Hindlimb muscle (tissue), 1 donor: ENCODE measurements at places on chromosomes 4 and X.

GRCh38 chr4:124178449-124179021, 534.0 kb downstream of the ANKRD50 start:
- DNase-seq = no peak

DNA sequence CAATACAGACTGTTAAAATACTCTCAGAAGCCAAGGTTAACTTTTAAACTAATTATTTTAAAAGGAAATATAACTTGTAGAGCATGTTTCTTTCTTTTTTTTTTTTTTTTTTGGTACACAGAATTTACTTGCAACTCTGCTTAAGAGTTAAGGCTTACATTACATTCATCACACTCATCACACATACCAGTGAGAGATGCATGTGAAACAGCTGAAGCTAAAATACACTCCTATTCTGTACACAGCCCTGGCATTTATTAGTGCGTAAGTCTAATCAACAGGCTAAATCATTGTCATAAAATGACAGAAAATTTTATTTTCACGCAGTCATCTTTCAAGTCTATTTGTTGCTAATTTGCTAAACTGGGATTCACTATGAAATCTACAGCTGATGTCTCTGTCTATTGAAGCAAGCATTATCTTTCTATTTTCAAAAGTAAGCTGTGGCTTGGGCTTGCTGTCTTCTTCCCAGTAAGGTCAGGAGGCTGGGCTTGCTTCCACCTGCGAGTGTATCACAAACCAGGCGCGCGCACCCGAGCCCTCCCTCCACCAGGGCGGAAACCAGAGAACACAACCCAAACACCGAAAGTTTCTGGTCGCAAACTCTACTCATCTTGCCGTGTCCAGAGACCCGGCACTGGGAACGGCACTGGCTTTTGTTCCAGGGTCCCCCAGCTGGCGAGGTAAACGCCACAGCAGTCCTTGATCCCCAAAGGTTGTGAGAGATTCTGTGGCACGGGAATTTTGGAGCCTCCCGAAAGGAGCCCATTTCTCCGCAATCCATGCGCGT, 3.9 kb downstream of the MAML3 start:
- peak; percentile 59 for DNase-seq

GRCh38 chrX:106611317-106611678, 480 bp upstream of the RADX start:
- DNase-seq = no peak

GRCh38 chr4:5096261-5096660, 45.0 kb downstream of the STK32B start:
- DNase-seq = no peak

GRCh38 chrX:55357236-55357635, 92.5 kb upstream of the PAGE3 start:
- no peak for DNase-seq

DNA sequence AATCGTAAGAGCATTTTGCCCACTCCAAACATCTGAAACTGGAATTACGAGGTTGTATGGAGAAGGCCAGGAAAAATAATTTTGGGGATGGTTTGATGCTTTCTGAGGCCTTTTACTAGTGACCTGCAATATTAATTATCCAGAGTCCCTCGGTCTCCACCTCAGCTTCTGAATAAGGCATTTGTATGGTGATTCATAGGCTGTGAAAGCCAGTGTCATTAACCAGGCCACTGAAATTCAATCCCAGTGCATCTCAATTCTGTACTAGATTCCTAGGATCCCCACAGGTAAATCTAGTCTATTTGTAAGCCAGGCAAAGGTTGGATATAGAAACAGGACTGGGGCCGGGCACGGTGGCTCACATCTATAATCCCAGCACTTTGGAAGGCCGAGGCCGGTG, 135.4 kb upstream of the RBPJ start:
- no peak for DNase-seq

- peak; percentile 8 for DNase-seq
Measured at GRCh38 chr4:22596409-22596808, 80.5 kb upstream of the ADGRA3 start.

- DNase-seq = no peak
Measured at GRCh38 chr4:115396034-115396433, 282.6 kb upstream of the NDST4 start.

DNA sequence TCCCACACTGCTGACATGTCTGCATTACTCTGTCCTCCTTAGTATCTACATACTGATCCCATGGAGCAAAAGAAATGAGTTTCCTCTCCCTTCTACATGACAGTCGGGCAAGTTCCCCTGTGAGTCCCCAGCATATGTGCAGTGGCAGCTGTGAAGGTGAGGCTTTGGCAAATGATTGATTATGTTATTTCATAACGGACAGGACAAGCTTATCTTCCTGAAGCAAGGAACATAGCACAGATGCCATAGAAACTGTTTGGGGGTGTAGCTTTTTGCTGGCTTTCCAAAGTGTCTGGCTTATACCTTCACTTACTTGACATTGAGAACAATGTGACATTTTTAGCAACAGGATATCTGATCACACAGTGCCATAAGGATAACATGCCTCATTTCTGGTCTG, 136.8 kb upstream of the PDLIM3 start:
- DNase-seq = no peak

DNA sequence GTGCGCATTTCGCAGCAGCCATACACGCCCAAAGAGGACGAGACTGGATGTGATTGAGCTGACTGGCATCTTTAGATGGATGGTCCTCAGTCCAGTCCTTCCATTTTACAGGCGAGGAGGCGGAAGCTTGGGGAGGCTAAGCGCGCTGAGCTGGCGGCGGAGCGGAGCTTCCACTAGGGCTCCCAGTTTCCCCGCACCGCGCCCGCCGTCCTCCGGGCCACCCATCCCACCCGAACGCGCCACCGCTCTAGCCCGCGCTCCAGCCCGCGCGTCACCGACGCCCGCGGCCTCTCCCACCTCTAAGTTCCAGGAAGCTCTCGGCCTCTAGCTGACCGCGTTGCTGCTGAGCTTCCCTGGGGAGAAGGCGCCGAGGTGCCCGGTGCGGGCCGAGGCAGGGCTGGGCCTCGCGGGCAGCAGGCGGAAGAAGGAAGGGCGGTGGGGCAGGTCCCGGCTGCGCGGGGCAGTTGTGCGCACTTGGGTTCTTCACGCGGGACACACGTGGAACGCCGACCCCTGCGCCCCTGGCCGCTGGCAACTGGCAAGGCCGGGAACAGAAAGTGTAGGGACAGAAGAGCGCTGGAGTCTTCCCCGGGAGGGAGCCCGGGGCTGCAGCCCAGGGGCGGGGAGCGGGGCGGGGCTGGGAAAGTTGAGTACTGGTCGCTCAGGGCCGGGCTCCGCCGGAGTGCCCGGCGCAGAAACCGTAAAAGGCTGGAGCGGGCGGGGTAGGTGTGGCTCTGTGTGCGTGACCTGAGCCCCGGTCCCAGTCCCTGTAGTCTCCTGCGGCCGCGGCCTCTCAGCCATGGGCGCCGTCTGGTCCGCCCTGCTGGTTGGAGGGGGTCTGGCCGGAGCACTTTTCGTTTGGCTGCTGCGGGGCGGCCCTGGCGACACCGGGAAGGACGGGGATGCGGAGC, at the start of gene STBD1:
TSS of gene STBD1 (plus strand) at position 763 of the 911 bp plus-strand sequence. CDS start at position 800, 37 bp downstream.
- DNase-seq = peak; percentile 59

GRCh38 chrX:67731061-67731460, 187.2 kb downstream of the AR start:
- no peak for DNase-seq

DNA sequence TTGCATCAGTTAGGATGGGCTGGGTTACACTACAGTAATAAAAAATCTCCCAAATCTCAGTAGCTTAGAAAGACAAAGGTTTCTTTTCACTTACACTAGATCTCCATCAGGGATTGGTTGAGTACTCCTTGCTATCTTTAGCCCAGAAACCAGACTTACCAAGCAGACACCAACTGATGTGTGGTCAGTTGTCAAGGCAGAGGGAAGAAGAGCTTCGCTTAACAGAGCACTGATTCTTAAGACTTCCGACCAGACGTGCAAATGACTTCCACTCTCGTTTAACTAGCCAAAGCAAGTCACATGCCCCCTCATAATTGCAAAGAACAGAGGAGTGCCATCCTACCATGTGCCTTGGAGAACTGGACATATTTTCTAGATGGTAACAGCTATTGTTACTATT, 5.7 kb upstream of the ZNF518B start:
- DNase-seq = no peak

DNA sequence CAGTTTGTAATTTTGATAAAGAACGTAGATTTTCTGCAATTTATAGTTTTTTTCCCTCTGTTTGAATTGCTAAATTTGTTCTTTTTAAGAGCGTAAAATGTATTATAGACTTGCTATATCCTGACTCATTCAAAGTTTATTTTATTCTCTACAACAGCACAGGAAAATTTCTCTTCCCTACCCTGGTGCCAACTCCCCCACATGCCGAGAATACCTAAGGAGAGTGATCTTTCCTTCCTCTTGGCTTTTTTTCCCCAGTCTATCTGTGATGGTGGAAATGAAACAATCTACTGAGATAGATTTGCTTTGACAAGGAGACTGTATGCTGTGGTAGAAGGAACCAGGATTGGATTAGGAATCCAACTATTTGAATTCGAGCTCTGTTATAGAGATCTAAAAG, 271.6 kb downstream of the TLL1 start:
- no peak for DNase-seq

DNA sequence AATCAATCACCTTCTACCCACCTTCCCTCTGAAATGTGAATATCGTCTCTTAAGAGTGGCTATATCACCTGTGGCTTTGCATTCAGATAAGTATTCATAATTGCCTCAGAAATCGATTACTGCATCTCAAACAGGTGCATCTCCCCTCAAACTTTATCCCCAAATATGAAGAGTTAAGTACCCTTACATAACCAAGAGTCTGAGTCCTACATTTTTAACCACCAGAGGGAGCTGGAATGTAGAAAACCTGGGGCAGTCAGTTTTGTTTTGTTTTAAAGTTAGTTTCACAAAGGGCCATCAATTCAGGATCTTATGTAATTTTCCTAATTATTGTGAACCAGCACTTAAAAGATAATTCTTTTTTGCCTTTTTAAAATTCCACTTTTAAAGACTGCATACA, 5.7 kb downstream of the TCEANC start:
- no peak for DNase-seq

DNA sequence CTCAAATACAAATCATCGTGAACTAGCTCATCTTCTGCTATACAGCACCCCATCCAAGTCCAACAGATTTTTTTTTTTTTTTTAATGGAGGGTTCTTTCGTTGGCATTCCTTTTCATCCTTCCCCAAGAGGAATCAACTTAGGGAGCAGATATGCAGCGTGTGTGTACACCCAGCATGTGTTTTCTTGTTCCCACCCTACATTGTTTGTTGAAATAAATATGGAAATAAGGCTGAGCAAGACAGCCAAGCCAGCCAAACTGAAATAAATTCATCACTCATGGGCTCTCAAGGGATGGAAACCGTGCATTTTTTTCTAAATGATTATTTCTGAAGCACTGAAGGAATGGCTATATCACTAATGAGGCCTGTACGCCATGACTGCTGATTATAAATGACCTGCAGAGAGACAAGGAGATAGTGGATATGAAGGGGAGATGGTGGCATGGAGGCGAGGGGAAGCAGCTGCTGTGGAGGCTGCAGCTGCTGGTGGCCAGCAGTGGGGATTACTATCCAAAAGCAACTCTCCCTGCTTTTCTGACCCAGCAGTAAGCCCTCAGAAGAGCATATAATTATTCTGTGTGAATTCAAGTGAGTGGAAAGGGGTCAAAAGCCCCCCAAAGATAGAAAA, 173.9 kb downstream of the MGST2 start:
- no peak for DNase-seq

DNA sequence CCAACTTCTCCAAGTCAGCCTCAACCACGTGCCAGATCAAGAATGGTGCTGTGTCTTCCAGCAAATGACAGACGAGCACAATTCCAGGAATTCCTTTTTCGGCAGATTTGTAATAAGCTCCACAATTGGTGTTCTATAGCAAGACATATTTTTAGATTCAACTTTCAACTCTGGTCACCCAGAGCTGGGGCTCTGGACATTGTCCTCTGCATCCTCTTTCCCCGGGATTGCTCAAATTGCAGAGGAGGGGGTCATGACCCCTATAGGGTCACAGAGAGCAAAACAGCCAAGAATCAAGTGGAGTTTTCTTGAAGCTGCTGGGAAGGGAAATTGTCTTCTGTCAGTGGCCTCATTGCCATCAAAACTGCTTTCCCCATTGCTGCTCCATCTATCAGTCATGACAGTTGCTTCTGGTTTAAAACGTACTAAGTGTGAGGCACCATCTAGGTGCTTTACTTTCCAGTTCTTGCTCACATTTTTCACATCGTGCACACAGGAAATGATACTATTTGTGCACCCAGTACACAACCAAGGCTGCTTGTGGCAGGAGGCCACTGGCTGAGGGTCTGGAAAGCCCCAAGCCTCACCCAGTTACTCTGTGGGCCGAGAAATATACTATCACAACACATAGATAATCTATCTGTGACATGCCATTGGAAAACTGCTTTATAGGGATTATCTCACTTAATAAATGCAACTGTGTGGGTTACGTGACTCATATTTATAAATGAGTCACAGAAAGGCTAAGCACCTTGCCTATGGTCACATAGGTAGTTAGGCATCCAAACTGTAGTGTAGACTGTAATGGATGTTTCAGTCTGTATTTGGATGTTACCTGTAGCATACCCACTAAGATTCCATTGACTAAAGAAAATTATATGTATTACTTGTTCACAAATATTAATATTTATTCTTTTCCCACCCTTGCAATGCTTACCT, 91.7 kb upstream of the PHOX2B start:
- DNase-seq = no peak

GRCh38 chr4:184237612-184238011, 19.9 kb upstream of the ENPP6 start:
- DNase-seq = no peak

DNA sequence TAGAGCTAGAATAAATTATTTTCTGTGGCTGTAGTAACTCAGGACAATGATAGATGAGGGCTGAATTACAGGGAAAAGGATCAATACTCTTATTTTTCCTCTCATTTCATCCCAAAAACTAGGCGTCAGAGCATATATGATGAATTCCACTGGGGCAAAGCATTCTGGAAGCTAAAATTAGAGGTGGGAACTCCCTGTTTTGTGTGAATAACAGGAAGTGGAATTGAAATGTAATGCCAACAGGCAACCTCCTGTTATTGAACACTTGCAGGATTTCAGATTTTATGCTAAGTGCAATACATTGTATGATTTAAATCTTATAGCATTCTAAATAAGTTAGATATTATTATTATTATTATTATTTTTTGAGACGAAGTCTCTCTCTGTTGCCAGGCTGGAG, 20.9 kb downstream of the HSD17B11 start:
- DNase-seq = no peak

DNA sequence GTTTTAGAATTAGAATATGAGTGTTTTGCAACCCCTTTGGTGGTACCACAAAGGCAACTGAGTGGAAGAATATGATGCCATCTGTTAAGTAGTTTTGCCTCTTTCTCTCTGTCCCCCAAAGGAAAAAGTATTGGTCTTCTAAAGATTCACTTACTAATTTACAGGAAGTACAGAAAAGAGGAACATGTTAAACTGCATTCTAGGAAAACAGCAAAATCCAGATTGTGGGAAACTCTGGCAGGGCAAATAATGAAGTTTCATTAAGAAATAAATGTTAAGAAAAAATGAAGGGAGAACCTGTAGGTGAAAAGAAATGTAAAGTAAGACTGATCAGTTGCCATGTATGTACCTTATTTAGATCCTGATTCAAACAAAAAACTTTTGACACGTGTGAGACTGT, 39.3 kb downstream of the NSUN7 start:
- no peak for DNase-seq
